ENCODE measurements at places on chromosomes 16 and 17.

DNA sequence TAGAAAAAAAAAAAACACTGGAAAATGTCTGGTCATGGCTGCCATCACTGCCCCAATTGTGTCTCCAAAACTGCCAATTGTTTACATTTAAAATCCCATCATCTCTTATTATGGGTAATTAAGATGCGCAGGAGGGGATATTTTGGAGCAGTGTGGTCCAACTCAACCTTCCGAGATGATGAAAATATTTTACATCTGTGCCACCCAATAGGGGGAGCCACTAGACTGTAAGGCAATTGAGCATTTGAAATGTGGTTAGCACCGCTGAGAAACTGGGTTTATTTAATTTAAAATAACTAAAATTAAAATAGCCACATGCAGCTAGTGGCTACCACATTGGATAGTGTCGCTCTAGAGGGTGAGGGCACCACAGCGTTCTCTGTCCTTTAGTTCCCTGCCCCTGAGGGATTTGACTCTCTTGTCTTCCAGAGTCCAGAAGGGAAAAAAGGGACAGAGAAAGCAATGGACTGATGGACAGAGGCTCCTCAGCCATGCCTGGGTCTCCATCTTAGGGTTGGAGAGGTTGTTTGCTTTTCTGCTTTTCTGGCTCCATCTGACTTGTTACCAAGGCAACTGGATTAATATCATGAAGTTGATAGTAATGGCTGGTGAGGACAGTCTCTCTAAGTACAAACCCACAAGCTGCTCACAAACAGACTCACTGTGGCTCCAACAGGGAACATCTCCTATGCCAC lies 3.5 kb downstream of the MPO start:
- no peak for DNase-seq

DNA sequence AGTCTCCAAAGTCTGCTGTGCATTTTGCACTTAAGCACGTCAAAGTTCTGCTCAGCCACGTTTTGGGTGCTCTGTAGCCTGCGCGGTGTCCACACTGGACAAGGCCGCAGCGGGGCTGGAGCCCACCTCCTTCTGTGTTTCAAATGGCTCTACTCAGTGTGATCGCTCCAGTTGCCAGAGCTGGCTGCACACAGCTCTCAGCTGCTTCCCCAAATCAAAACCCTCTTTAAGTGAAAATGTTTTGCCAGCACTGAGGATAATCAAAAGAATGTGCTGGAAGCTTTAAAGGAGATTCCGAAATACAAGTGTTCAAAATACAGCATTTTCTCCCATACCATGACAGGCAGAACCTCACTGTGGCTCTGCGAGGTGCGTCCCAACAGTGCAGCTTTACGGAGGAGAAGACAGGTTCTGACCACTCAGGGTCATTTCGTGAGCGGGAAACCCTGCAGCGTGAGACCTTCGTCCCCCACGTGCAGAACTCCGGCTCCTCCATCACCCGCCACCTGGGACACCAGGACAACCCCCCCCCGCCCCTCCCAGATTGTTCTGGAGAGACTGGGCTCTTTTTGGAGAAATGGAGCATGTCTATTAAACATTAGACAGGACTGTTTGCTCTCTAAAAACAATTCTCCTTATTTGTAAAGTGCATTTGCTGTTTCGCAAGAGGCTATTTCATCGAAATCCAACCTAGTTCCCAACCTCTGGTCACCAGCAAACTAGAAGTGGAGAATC lies 16.6 kb downstream of the TBC1D16 start:
- DNase-seq = no peak

DNA sequence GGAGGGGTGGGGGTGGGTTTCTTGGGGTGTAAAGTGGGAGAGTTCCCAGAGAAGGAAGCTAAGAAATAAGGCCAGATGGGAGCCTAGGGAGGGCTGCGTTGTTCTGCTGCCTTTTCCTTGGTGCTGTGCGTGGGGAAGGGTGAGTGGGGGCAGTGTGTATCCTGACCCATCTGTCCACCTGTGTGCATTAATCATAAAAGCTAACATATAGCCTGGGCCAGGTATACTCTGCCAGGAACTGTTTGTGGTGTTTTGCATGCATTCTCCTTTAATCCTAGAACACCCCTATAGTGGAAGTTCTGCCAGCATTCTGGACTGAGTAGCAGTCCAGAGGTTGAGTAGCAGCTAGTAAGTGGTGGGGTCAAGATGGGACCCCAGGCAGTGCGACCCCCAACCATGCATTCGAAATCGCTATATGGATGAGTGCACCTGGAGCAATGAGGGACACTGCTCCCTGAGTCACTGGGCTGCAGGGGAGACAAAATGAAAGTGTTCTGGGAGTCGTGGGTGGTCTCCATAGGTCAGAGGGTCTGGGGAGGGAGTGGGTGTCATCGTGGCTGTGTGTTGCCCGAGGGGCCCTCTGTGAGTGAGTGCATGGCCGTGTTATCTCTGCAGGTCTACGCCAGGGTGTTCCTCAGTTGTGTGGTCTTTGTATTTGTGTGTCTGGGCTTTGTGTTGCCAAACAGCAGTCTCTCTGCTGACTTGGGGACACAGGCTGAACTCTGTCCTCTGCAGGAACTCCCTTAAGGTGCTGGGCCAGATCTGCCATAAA lies 1.3 kb downstream of the ERBB2 start:
- DNase-seq = no peak

GRCh38 chr17:32126746-32127145 lies 15.6 kb upstream of the RHOT1 start:
- DNase-seq = no peak

GRCh38 chr16:89953671-89954406 lies 5.3 kb downstream of the DEF8 start:
- DNase-seq = no peak

GRCh38 chr16:53893731-53894435 lies 189.9 kb downstream of the FTO start:
- no peak for DNase-seq

DNA sequence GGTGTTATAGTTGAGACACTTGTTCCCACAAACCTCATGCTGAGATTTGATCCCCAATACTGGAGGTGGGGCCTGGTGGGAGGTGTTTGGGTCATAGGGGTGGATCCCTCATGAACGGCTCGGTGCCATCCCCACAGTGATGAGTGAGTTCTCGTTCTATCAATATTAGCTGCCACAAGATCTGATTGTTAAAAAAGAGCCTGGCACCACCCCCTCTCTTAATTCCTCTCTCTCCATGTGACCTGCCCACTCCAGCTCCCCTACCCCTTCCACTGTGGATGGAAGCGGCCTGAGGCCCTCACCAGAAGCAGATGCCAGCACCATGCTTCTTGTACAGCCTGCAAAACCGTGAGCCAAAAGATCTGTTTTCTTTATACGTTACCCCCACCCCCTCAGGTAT lies 31.2 kb downstream of the TRIM16 start:
- no peak for DNase-seq

GRCh38 chr16:35344012-35344762 lies 1884.8 kb downstream of the TP53TG3F start:
- no peak for DNase-seq

DNA sequence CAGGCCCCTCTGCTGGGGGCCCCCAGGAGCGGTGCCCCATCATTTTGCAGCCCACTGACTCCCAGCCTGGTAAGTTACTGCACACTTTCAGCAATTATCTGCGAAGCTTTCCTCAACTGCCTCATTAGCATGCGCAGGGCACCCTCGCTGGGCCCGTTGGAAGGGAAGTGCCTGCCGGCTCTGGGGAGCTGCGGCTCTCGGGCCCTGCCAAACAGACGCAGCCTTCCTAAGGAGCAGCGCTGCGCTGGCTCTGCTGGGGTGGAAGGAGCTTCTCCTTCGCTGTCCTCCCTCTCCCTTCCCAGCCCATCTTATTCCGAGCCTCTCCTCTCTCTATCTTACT lies 71.0 kb downstream of the RBBP6 start:
- DNase-seq = no peak

DNA sequence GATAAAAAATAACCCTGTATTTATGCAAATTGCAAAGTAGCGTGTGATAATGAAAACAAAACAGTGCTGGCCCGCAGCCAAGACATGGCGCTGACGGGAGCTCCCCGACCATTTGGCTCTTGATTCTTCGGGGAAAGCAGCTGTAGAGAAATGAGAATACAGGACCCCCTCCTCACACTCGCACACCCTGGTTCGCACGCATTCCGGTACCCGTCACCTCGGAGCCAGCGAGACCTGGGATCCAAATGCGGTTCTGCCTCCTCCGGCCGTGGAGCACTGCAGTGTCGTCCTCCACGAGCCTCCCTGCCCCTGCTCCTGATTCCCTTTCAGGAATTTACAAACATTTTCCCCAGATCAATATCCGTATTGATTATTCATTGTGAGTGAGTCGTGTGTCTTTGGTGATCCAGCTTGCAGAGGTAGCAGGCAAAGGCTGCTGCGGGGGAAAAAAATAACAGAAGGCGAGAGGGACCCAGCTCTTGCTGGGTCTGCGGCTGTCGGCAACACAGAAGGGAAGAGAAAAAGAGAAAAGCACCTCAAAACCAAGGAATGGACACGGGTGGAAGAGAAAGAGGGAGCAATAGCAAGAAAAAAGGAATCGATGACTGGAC lies 184.1 kb upstream of the ZFHX3 start:
- no peak for DNase-seq

DNA sequence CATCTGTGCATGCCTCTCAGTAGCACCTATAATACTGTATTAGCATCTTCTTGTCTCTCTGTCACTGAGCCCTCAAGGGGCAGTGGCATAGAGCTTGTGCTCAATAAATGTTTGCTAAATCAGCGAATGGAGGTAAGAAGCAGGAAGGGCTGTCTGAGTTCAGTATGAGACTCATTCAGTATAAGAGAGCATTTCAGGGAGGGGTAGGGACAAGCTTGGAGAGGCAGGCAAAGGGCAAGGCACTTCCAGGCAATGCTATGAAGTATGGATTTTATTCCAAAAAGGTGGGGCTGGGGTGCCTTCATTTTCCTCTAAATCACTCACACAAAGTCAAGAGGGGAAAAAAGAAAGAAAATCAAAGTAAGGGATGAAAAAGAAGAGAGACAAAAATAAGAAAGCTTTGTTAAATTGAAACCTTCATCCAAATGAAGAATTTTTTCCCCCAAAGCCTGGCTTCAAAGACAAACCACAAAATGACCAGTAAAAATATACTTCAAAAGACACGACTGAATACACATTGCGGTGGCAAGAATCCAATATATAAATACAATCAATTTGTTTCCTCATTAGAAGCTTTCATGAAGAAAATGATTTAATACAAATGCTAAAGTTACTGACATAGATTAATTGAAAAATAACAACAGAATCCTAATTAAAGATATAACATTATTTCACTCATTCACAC lies 51.2 kb downstream of the SKAP1 start:
- DNase-seq = no peak
